ENCODE measurements at places on chromosomes 16 and 17.

GRCh38 chr16:53785044-53785443 is 81.1 kb downstream of the FTO start:
- DNase-seq: no peak

GRCh38 chr17:77321649-77322513 is 181.1 kb downstream of the SEC14L1 start:
- DNase-seq: peak; percentile 38

DNA sequence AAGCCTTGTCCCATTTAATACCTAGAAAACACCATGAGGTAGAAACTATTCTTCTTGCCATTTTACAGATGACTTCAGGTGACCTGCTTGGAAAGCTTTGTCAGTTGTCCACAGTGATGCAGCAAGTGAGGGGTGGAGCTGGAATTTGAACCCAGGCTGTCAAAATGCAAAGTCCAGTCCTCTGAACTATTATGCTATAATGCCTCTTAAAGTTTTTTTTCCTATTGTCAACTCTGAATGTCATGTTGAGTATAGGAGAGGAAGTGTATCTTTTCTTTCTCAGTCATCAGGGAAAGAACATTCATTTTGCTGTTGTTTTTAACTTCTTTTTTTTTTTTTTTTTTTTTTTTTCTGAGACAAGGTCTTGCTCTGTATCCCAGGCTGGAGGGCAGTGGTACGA is 525.6 kb downstream of the XYLT1 start:
- no peak for DNase-seq

- peak; percentile 17 for DNase-seq
Measured at GRCh38 chr17:42893359-42893758, 7.2 kb upstream of the G6PC1 start.

DNA sequence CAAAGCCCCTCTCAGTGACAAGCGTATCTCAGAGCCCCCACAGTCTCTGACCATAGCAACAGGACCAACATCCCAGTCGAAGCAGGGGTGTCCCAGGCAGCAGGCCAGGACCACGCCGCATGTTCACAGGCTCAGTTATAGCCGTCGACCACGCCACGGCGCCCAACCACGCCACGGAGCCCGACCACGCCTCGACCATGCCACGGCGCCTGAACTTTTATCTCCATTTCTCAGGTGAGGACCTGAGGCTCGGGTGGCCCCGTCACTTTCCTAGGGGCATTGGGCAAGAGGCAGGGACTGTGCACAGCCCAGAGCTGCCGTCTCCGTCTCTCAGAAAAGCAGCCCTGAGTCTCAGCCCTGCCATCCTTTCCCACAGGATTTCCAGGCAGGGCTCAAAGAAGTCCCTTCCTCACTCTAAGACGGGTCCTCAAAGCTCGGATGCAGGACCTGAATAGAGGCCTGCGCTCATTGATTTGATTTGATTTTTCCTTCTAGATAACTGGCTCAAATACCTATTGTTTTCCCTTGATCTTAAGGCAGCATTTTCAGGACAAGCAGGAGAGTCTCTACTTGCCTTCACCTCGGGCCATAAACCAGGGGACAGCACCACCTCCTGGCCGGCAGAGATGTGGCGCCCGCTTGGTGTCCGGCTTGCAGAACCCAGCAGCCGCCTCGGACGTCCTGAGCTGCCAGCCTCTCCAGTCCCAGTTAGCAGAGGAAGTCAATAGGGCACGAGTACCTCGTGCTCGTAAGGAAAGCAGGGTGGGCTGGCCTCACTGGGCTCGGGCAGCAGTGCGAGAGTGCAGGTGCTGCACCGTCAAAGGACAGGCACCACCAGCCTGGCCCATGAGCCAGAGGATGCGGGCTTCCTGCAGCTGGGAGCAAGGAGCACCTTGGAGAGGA is 38.8 kb downstream of the C16orf95 start:
- DNase-seq: peak; percentile 62

DNA sequence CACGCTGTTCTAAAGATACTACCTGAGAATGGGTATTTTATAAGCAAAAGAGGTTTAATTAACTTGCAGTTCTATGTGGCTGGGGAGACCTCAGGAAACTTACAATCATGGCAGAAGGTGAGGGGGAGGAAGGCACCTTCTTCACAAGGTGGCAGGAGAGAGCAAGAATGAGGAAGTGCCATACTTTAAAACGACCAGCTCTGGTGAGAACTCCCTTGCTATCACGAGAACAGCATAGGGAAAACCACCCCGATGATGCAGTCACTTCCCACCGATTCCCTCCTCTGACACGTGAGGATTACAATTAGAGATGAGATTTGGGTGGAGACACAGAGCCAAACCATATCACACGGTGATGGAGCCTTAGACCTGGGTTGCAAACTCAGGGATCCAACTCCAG is 317.5 kb upstream of the EEF2KMT start:
- DNase-seq: no peak

DNA sequence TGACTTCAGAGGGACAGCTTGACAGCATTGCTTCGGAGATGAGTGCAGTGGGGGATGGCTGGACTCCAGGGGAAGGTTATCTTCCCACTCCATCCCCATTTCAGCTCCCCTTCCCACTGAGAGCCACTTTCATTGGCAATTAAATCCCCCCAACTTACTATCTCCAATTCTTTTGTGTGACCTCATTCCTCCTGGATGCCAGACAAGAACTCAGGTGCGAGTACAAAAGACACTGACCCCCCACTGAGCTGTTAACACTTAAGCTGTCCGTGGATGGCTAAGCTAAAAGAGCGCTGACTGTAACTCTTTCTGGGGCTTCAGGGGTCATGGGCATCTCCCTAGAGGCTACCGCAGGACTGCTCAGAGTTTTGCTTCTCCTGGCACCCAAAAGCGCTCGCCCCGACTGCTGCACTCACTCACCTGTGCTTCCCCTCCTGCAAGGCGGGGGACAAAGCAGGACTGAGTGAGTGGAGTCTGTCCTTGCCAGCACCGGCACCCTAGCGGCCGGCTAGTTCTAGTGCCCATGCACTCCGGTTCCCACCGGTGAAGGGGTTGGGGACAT is 44.8 kb upstream of the FBXO47 start:
- no peak for DNase-seq

DNA sequence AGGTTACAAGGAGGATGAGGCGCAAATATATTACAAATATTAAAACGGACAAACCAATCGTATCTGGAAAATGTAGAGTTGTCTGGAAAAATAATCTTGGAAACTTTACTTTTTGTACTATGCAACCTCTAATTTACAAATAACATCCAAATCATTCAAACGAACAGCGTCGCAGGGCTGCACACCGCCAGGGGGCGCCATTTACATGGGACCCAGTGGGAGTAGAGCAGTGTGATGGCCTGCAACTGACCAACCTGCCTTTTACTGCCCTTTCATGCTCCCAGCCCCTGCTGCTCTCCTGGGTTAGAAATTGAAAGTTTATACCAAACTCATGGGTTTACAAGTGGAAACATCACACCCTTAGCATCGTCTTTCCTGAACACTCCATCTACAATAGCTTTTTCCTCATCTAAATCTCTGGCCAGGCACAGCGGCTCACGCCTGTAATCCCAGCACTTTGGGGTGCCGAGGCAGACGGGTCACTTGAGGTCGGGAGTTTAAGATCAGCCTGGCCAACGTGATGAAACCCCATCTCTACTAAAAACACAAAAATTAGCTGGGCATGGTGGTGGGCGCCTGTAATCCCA is 10.0 kb downstream of the PITPNC1 start:
- DNase-seq: peak; percentile 84

- no peak for DNase-seq
Measured at GRCh38 chr16:87067836-87068761, 249.1 kb downstream of the C16orf95 start.

DNA sequence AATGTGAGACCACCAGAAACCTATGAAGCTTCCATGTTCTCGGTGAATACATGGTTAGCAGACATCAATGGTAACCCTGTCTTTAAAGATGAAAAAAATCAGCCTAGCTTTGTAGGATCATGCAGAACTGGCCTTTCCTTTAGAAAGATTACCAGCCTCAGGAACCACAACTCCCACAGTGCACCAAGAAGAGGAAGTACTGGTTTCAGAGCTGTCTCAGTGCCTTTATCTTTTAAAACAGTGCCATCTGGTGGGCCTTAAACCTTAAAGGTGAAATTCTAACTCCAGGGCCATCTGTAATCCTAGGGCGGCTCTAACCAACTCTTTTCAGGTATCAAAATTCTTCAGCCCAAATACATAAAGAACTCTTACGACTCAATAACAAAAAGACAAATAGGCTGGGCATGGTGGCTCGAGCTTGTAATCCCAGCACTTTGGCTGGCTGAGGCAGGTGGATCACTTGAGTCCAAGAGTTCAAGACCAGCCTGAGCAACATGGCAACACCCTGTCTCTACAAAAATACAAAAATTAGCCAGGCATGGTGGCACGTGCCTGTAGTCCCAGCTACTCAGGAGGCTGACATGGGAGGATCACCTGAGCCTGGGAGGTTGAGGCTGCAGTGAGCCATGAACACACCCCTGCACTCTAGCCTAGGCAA is 5.4 kb downstream of the ATPAF2 start:
- DNase-seq: peak; percentile 93

Data from suppressor macrophage treated with lipopolysaccharide for 4 hours (primary cell).